NCI-H2171 treated with DMSO at 0.1 percent for 48 hours (cell line): ENCODE measurements at places on chromosomes 13 and 19.
A peak's percentile ranks its signal among the peaks of the same experiment; 100 is the strongest.

GRCh38 chr13:73129023-73129422 lies 70.2 kb downstream of the KLF5 start:
- no peak for DNase-seq

DNA sequence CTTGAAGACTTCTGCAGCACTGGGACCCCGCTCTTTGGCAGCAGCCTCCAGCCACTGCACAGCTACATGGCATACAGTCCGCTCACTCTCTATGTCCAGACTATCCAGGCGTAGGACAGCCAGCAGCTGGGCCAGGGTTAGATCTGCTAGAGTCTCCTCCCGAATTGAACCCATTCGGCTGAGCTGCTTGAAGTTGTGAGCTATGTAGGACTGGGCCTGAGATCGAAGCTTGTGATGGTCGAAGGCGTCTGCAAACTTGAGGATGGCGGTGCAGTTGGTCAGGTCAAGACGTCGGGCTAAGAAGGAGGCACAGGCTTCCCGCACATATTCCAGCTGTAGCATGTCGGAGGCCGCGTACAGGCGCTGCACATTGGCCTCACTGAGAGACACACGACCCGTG lies 900 bp downstream of the KBTBD7 start:
- DNase-seq, result no peak

DNA sequence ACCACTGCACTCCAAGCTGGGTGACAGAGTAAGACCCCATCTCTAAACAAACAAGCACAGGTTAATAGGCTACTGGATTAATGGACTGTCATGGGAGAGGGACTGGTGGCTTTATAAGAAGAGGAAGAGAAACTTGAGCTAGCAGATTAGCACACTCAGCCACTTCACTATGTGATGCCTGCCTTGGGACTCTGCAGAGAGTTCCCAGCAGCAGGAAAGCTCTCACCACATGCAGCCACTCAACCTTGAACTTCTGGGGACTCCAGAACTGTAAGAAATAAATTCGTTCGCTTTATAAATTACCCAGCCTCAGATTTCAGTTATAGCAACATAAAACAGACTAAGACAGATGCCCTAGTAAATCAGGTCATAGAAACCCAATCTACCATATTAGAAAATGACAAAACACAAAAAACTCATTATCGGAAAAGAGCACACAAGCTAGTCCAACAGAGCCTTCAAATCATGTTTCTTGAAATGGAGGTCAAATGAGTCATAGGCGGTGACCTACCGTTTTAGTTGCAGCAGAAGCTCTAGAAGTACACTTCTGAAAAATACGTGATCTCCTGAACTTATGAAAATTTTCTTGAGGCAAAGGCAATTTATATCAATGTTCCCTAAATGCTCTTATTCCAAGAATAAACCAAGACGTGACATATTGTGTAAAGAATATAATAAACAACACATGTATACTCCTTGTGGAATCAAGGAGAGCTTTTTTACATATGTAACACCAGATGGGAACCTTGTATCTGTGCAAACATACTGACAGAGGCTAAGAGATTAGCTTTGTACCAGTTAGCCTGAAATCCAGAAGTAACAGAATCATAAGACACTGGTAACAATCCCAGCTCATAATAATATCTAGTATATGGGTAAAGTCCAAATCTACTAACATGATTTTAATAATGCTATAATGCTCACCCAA lies 340.9 kb upstream of the SGCG start:
- no peak for DNase-seq

GRCh38 chr19:40693150-40693788 lies 2.8 kb upstream of the NUMBL start:
- DNase-seq, result no peak

DNA sequence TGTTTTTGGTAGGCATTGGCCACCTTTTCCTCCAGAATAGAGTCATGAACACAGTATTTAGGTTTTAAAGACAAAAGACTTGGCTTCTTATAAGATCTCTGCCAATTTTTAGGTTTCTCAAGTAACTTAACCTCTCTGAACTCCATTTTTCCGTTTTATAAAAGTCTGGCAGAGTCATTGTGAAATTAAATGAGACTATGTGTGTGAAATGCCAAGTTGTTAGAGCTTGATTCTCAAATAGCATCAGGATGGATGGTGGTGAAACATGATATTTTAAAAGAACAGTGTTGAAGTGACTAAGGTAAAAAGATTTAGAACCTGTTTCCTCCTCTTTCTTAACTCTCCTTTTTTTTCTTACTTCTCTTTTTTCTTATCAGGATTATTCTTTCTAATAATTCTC lies 617.7 kb upstream of the SLITRK1 start:
- DNase-seq, result peak; percentile 46

GRCh38 chr19:3733549-3734309 lies 25.5 kb downstream of the TJP3 start:
- DNase-seq, result no peak

- DNase-seq, result no peak
These were observed 44.4 kb downstream of the IRS2 start for GRCh38 chr13:109741966-109742365.

GRCh38 chr13:48723168-48723567 lies 69.4 kb downstream of the CYSLTR2 start:
- no peak for DNase-seq

- DNase-seq, result no peak
These were observed 8.0 kb downstream of the ATP4A start for GRCh38 chr19:35555301-35556005.

DNA sequence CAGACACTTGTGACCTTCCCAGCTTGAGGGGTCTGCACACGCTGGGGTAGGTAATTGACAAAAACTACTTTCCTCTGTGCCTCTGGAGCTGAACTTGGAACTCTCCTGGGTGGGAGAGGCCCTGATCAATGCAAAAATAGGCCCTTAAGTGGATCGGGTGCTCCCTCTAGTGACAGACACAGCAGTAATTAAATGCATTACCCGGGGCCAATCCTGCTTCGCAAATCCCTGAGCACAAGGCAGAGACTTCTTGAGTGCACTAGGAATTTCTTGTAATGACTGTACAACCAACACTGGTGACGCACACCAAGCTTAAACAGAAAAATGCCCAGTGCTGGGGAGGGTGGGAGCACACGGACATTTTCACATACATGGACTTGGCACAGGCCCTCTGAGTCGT lies 10.6 kb upstream of the UBE2S start:
- DNase-seq, result peak; percentile 74

DNA sequence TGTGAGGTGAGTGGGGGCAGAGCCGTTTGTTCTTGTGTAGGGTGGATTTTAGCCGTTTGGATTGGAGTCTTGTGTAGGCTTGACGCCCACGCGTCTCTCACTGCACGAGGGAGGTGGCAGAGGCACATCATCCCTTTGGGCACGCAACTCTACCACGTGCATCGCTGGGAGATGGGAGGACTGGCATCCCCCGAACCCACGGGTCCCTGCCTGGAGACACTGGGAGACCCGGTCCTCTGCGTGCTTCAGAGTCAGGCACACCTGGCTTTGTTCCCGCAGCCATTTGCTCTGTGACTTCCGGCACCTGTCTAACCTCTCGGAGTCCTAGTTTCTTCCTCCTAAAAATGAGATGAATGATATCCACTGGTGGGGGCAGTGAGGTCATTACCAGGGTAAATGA lies 6.4 kb downstream of the ARHGEF7 start:
- no peak for DNase-seq

DNA sequence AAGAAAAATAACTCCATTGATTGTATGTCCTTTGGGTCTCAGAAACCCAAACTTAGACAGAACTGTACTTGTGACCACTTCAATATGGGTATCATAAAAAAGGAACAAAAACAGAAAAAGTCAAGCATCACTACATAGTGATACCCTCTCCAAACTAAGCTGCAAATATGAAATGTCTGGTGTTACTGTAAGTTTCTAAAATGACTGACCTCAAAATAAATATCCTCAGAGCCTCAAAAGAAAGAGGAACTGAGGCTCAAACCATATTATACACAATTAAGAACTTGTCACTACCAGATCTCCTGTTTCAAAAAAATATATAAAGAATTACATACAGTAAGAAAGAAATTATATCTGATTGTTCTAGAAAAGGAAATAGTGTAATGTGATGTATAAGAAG lies 787.9 kb upstream of the KLHL1 start:
- DNase-seq, result no peak

DNA sequence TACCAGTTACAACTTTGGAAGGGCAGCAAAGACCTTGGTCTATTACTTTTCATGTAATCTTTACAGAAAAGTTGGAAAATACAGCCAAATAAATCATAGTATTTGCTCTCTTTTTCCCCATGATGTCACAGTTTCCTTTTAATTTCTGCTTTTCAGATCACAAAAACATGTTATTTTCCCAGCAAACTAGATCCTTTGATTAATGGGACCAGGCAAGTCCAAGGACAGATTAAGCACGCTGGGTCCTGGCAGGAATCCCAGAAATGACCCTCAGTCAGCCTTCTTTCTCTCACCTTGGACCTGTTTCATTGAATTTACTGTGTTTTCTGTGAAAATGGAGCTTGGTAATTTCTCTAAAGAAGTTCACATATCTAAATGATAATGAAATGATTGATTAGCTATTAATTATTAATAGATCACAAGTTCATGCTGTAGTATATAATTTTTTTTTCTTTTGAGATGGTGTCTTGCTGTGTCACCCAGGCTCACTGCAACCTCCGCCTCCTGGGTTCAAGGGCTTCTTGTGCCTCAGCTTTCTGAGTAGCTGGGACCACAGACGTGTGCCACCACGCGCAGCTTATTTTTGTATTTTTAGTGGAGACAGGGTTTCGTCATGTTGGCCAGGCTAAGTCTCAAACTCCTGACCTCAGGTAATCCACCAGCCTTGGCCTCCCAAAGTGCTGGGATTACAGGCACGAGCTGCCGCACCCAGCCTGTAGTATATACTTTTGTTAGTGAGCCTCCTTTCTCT lies 16.0 kb downstream of the SPATA13 start:
- DNase-seq, result no peak

DNA sequence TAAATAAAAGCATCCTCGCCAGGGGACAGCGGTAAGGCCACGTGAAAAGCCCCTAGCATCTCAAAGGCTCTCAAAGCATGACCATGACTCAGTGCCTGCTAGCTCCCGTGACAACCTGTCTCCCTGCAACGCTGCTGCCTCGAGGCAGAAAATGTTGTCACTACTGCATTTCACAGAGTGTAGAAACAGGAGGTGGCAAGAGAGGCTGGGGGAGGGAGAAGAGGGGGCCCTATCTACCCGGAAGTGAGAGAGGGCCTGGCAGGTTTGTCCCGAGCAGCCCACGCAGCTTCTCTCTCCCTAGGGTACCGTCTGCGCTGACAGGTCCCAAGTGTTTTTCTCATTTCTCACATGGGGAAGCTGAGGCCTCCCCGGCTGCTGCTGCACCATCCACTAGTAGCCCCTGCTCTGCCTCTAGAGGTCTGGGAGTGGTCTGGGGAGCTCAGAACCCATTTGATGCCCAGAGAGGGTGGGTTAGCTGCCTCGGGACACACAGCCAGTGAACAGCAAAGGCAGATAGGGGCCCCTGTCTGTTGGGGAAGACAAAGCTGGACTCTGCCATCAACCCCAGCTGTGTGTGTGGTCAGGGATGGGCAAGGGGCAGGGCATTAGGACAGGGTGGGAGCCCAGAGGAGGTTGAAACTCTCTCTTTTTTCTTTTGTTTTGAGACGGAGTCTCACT lies 3.7 kb downstream of the TINCR start:
- no peak for DNase-seq

- no peak for DNase-seq
These were observed 10.2 kb upstream of the SUPT20H start for GRCh38 chr13:37069597-37070103.

GRCh38 chr19:33503030-33503429 lies 18.6 kb downstream of the PEPD start:
- DNase-seq, result no peak

DNA sequence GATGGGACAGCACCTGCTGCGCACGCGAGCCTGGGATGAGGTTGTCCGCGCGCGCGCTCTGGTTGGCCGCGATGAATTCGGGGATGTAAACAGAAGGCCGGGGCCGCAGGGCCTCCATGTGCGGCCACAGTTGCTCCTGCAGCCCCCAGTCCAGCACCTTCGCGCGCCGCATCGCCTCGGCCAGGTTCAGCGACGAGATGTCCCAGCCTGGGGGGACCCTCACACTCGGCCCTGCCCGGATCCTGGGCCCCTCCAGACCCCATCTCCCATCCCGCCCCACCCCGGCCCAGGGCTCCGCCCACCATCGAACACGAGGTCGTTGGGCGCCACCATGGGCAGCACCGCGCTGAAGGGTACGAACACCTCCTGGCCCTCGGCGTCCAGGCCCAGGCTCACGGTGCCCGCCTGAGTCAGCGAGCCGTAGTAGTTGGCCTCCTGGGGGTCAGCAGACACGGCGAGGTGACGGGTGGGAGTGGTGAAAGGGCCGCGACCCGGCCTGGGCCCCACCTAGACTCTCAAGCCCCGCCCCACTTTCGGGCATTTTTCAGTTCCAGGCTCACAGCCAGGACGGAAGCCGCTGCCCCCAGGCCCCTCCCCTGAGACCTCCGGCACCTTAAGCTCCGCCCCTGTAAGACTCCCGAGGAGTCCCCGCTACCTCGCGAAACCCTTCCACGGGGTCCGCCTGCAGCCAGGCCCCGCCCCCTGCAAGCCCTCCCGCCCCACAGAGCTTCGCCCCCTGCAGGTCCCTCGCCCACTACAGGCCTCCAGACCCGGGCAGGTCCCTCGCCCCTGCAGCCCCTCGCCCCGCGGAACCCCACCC lies 1.1 kb downstream of the ISYNA1 start:
- DNase-seq, result peak; percentile 81

DNA sequence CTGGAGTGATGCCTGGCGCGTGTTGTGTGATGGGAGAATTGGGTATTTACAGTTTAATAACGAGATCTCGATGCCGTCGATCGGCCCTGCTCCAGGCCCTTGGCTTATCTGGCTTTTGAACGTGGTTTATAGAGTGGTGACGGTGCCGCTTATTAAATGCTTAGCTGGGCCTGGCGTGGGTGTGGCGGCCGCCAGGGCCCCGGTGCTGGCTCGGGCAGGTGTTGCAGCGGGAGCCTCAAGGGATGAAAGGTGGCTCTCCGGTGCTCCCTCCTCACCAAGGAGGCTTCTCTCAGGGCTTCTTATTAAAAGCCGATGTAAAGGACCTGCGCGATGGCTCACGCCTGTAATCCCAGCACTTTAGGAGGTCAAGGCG lies 173.8 kb downstream of the KDM4B start:
- DNase-seq, result no peak
